ENCODE measurements at places on chromosomes 2 and 18.

DNA sequence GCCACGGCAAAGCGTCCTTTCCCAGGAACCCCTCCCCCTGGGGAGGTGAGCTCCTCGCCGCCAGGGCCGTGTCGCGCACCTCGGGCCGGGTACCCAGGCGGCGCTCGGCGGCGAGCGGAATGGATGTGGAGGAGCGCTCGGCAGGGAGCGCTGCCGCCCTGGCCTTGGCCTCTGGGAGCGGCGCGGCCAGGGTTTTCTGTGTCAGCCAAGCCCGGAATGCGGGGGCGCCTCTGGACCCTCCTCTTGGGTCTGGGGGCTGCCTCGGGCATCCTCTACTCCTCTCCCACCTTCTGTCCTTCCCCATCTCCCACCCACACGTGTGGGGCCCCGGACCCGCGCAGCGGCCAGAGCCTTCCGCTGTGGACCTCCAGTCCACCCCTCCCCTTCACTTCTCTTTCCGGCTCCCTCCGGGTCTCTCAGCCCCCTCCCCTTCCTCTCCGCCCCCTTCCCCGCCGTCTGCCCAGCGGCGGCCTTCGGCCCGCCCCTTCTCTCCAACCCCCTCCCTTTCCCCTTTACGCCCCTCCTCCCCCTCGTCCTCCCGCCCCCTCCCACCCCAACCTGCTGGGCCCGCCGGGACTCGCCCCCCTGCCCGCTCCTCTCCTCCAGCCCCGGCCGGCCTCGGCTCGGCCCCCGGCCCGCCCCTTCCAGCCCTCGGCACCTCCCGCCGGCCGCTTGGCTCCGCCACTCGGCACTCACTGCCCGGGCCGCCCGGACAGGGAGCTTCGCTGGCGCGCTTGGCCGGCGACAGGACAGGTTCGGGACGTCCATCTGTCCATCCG is at the start of gene MERTK:
Gene MERTK, plus strand, starts transcription at position 684 of the 779 bp plus-strand sequence. CDS start 129 bp downstream, outside the sequence.
- no peak for DNase-seq

- DNase-seq: no peak
These were observed 101.1 kb upstream of the FZD7 start for GRCh38 chr2:201932511-201932910.

- no peak for DNase-seq
These were observed 15.8 kb downstream of the TSHZ1 start for GRCh38 chr18:75226286-75226955.

GRCh38 chr2:200259577-200259957 is 46.9 kb upstream of the SPATS2L start:
- no peak for DNase-seq

DNA sequence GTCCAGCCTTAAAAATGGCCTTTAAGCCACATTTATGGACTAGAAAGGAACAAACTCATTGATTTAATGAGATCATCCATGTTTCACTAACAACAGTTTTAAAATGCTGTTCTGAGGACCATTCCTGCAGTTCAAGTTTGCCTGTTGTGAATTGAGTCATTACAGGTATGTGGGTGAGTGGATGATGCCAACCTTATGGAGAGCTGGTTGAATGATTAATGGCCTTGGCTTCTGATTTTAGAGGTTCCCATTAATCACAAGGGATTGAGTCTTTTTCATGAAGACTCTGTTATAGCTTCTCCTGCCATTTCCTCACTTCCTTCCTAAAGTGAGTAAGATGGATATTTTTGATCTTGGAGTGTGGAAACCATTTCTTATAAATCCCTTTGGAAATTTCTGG is 459.8 kb upstream of the SLC14A2 start:
- DNase-seq: no peak

DNA sequence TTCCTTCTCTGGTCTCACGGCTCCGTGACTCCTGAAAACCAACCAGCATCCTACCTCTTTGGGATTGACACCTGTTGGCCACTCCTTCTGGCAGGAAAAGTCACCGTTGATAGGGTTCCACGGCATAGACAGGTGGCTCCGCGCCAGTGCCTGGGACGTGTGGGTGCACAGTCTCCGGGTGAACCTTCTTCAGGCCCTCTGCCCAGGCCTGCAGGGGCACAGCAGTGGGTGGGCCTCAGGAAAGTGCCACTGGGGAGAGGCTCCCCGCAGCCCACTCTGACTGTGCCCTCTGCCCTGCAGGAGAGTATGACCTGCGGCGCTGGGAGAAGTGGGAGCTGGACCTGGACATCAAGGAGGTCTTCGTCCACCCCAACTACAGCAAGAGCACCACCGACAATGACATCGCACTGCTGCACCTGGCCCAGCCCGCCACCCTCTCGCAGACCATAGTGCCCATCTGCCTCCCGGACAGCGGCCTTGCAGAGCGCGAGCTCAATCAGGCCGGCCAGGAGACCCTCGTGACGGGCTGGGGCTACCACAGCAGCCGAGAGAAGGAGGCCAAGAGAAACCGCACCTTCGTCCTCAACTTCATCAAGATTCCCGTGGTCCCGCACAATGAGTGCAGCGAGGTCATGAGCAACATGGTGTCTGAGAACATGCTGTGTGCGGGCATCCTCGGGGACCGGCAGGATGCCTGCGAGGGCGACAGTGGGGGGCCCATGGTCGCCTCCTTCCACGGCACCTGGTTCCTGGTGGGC is 10.0 kb downstream of the PROC start:
- DNase-seq: no peak
